ENCODE measurements at places on chromosomes 1 and 21.

DNA sequence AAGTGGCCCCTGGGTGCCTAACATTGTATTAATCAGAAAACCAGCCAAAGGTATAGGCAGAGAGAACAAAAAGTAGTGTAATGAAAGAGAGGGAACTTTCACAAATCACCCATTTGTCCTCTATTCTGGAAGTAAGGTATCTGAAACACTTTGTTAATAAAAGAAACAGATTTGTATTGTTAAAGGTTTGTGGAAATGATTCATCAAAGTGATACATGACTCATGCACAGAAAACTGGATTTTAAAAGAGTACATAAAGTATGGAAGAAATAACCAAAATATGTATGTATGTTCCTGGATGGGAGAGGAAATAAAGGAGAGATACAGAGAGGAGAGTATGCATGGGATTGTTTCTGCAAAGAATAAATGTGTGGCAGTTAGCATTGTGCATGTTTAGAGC lies 126.8 kb downstream of the RGS21 start:
- peak; percentile 29 for DNase-seq

DNA sequence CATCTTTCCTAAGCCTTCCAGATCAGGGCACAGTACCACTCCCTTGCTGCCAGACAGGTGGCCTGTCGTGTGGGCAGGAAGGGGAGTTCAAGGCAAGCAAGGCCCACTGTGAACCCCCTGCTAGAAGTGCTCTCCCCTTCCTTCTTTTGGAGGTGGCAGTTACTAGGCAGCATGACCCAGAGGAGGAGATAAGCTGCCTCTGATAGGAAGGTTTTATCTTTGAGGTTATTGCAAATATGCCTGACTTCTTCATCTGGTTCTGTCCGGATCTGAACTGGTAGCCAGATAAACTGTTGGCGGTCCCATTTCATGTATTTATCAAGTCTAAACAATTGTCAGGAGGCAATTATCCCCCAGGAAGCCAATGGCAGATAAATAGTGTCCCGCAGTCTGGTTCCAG lies 198.2 kb upstream of the LMO4 start:
- DNase-seq: no peak

GRCh38 chr1:4397196-4397595 lies 257.2 kb upstream of the AJAP1 start:
- DNase-seq: no peak

GRCh38 chr1:54489627-54490250 lies 58.3 kb upstream of the ACOT11 start:
- no peak for DNase-seq

DNA sequence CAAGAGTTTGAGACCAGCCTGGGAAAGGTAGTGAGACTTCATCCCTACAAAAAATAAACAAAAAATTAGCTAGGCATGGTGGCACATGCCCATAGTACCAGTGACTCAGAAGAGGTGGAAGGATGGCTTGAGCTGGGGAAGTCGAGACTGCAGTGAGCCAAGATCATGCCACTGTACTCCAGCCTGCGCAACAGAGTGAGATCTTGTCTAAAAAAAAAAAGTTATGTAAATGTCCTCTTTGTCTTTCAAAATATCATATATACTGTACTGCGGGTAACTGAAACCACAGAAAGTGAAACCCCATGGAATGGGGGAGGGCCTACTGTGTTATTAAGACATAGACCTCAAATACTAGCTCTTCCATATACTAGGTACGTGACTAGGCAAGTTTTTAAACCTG lies 20.8 kb downstream of the ACADM start:
- no peak for DNase-seq

DNA sequence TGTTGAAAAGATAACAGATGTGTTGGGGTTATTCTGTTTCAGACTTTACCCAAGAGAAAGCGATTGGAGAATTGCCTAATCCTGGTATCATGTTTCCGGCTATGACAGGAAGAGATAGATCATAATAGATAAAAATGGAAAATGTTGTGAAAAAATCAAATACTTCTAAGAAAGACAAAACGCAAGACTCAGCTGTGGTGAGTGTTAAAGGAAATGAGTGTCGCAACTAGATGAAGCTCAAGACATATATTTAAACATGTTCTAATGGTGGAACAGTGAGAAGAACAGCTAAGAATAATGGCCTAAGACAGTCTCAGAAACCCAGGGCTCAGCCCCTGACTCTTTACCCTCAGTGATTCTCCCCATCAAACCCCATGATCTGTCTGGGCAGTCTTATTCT lies 426.7 kb upstream of the RUNX1 start:
- DNase-seq: peak; percentile 86

- DNase-seq: no peak
These were observed 6.8 kb upstream of the DPH2 start for GRCh38 chr1:43963006-43963405.

GRCh38 chr21:45347048-45347711 lies 57.8 kb upstream of the COL18A1 start:
- peak; percentile 41 for DNase-seq

GRCh38 chr1:182164273-182164672 lies 102.8 kb upstream of the ZNF648 start:
- DNase-seq: no peak

DNA sequence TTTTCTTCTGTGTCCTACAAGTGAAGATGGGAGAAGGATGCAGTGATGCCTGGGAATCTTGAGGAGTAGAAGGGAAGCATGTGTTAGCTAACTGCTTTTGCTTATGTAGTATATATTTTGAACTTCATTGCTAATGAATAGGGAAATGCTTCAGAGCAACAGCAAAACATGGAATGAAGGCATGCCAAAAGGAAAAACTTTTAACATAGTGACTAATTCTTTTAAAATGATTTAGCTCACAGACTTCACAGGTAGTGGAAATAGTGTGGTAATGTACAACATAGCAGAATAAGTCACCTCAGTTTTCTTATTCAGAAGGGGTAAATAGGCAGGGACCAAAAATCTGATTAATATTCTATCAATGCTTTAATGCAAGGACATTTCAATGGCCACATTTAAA lies 95.5 kb downstream of the LYPLAL1 start:
- peak; percentile 32 for DNase-seq

- DNase-seq: peak; percentile 49
These were observed 2.8 kb upstream of the LIX1L start for GRCh38 chr1:145960468-145961108.

DNA sequence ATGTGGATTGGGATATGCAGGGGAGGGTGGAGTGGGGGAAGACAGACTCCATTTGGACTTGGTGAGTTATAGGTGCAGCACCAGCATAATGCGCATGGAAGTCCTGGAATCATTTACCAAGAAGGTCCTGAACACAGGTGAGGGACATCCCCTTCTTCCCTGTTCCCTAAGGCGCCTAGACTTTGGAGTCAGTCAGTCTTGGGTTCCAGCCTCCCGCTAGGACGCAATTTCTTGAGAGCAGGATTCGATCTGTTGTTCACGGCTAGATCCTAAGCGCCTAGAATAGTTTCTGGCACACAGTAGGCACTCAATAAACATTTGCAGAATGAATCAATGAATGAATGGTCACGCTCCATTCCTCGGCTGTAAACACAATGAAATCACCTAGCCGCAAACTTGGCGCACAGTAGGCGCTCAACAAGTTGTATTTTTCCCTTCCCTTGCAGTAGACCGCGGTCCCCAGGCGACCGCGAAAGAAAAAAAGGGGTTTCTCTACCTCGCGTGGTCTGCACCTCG lies 1.0 kb upstream of the AK4 start:
- DNase-seq: no peak

- no peak for DNase-seq
These were observed 91.5 kb downstream of the XCL2 start for GRCh38 chr1:168452329-168452728.

GRCh38 chr21:42406201-42406621 lies 2.5 kb downstream of the UBASH3A start:
- DNase-seq: no peak

- DNase-seq: peak; percentile 50
These were observed 871 bp upstream of the ETS2 start for GRCh38 chr21:38804789-38805327.

DNA sequence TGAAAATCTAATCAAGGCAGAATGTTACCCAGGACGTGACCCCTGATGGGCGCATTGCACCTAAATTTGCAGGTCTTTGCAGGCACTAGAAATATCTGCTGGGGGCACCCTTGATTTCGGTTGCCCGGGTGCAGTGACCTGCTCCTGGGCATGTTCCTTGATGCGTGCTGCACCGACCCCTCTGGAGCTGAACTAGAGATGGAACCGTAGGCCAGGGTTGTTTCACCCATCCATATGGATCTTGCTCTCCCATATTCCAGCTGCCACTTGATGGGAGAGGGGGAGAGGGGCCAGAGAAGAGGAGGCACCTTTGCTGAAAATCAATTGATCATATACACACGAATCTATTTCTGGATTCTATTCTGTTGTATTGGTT lies 8.4 kb upstream of the COL18A1 start:
- no peak for DNase-seq

- no peak for DNase-seq
These were observed 54.8 kb downstream of the FOXO6 start for GRCh38 chr1:41416081-41416480.

- DNase-seq: peak; percentile 70
These were observed 170.8 kb downstream of the NFIA start for GRCh38 chr1:61253059-61253735.

DNA sequence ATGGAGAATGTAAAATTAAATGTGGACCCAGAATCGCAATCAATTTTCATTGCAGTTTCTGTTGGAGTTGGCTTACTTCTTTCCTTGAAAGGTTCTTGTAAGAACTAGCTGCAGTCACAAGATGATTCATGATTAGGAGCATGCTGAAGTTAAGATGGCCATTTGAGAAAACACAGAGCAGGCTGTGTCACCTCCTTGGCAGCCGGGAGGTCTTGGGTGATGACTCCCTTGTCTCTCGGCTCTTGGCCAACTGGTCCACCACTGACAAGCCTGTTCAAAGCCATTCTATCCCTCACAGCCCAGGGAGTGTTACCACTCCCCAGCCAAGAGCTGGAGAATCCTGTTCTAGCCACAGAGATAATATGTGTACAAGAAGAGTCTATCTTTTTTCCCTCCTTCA lies 40.6 kb downstream of the OPTC start:
- peak; percentile 99 for DNase-seq

- DNase-seq: no peak
These were observed 410 bp downstream of the ACTA1 start for GRCh38 chr1:229433364-229434004.

GRCh38 chr1:212487286-212487685 lies 54.6 kb downstream of the NENF start:
- DNase-seq: no peak

DNA sequence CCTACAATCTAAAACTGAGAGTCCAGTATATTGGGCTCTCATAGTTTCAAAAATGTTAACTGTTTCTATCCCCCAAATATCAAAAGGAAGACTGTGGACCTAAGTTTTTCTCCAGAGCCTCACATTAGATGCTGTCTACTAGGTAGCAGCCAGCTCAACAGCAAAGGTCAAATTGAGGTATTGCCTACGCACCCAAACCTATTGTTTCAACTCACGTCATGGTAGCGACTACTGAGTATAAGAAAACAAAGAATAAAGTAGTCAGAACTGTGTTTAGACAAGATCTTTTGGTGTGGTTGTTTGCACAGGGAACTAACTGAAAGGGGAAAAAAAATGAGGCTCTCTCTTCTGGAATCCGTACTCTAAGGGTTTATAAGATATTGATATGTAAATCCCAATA lies 173.2 kb downstream of the LBR start:
- no peak for DNase-seq

DNA sequence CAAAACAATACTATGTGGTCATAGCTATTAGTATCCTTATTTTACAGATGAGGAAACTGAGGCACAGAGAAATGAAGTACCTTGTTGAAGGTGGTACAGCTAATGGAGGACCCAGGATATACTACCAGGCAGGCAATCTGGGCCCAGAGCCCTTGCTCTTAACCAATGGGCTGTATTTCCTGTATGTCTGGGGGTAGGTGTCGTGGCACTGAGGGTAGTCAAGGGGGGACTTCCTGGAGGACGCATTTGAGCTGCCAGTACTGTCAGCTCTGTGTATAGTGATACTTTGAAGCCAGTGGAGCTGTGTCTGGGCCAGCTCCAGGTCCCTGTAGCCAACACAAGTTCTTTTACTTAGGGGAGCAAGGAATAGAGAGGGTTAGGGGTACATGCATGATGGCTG lies 34.9 kb downstream of the FAM151A start:
- DNase-seq: no peak

GRCh38 chr1:233132445-233132844 lies 163.1 kb downstream of the PCNX2 start:
- no peak for DNase-seq

- no peak for DNase-seq
These were observed 32.2 kb upstream of the IL20 start for GRCh38 chr1:206833106-206833680.

GRCh38 chr1:29399465-29399864 lies 163.1 kb downstream of the PTPRU start:
- no peak for DNase-seq

DNA sequence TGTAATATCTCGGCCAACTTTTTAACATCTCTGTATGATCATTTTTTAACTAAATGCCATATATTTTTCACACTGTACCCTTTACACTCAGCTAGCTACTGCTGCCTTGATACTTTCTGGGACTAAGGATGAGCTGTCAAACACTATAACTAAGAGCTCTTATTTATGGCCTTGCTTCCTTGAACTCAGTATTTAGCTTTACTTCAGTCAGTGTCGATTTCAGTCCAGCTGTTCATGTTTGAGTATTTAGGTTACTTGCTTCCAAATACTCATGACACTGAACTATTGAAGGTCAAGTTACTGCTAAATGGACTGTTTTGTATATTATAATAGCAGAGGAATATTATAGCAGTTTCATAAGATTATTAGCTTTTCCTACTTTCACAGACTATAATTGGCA lies 25.9 kb upstream of the USP25 start:
- no peak for DNase-seq

GRCh38 chr21:18164483-18164882 lies 80.2 kb upstream of the CHODL start:
- no peak for DNase-seq

DNA sequence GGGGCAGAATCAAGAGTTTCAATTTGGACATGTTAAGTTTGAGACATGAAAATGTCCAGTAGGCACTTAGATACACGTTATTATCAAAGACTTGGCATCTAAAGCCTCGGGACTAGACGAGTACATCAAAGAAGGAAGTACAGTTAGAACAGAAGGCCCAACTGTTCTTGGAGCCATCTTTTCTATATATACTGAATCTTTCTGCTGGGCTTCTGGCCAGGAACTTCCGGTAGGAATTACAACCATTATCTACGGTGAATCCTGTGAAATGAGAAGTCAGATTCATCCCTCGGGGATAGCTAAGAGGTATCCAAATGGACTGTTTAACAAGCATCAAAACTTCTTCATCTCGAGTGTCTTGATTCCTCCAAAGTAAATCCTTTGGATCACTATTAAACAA lies 34.4 kb upstream of the NRDC start:
- DNase-seq: no peak

DNA sequence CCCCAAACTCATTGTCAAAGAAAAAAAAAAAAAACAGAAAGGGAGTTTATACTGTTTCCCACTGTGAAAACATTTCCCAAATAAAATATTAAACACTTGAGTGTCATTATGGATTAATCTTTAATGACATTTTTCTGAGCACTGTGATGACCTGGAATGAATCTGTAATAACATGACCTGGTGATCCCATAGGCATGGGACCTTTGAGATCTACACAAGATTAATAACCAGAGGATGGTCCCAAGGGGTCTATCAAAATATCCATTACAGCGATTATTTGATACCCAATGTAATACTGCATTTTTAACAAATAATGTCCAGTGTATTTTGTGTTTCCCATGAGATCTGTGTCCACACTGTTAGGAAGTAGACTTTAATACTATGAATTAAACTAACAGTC lies 32.4 kb upstream of the NCAM2 start:
- no peak for DNase-seq

Measured in fibroblast of the aortic adventitia (primary cell).